ENCODE measurements at places on chromosomes 4 and X.

DNA sequence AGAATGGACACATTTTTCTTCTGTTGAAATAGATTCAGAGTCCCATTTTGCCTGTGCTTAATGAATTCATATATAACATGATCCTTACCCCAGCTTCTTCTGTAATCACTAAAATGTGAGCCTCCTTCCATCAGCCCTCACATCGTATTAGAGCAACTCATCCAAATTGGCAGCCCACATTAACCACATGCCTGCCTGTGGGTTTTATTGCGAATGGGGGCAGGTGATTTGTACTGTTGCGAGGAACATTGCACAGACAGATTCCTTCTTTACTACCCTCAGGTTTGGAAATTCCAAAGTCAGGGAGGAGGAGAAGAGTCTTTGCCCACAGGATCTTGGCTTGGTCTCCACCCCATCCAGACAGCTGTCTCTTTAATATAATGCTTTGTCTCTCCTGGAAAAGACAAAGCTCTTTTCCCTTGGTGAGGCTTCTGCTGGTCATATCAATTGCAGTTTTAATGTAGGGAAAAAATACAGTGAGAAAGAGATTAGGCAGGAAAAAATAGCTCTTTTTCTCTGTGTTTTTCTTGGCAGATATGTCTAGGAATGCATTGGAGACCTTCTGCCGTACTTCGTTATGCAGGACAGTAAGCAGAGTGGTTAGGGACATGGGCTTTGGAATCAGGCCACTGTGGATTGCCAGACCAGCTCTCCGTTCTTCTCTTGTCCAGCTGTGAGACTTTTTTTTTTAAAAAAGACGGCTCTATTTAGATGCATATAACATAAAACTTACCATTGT, 371.2 kb downstream of the AFF2 start:
- peak; percentile 17 for DNase-seq

DNA sequence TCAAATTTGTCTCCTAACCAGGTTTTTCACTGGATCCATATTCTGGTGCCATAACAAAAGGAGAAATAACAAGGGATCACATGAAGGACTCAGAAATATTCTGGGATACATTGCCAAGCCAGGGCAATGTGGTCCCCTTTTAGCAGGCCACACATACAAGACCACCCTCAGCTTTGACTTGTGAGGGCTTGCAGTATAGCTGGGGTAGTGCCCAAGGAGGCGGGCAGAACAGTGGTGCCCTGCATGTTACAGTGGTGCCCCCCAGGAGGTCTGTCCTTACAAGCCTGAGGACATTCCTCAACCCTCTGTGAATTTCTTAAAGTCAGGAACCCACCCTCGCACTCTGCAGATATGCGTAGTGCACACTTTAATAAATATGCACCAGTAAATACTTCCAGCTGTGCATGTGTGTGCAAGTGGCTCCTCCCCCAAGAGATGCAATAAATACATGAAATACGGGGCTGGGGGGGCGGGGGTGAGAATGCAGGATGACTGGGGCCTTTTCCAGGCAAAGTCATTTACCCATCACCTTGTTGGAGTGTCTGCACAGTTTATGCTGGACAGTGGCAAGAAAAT, 34.4 kb upstream of the TBL1X start:
- no peak for DNase-seq

- no peak for DNase-seq
Observed at GRCh38 chr4:83644677-83645659, 109.1 kb downstream of the GPAT3 start.

DNA sequence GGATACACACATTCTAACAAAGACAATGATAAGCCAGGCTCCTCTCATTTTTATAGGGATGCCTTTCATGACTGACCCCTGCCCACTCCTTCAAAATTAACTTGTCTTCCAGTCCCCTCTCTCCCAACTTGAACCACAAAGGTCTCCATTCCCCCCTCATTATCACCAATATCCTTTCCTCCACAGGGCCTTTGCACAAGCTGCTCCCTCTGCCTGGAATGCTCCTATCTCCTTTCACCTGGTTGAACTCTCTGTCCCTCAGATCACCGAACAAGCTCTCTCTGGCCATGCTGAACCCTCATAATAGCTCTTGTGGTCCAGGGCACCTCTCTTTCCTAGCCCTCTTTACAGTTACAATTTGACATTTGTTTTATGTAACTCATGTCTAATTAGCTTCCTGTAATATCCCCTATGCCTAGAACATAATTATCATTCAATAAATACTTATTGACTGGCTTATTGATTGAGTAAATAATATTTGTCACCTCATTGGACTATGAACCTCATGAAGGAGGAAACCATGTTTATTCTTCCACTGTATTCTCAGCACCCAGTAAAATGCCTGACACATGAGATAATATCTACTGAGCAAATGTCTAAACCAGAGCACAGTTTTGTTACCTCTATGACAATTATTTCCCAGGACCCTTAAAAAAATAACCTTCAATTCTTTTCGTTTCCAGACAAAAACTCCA, 266.3 kb upstream of the RASGEF1B start:
- DNase-seq: no peak

DNA sequence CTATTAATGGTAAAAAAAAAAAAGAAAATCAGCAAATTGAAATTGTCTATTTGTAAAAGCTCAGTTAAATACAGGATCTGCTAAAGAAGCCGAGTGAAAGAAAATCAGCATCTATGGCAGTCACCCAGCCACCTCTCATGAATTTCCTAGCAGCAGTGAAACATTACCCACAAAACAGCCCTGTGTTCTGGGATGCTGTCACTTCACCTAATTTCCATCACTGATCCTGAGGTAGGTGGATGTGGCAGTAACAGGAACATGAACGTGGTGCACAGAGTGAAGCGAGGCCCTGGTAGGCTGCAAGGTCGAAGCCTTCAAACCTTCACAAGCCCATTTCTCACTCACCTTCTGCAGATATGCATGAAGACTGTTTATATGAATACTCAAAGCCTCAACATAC, 65.2 kb downstream of the RXFP1 start:
- peak; percentile 28 for DNase-seq

GRCh38 chr4:100889401-100889800, 371.6 kb upstream of the EMCN start:
- DNase-seq: no peak

DNA sequence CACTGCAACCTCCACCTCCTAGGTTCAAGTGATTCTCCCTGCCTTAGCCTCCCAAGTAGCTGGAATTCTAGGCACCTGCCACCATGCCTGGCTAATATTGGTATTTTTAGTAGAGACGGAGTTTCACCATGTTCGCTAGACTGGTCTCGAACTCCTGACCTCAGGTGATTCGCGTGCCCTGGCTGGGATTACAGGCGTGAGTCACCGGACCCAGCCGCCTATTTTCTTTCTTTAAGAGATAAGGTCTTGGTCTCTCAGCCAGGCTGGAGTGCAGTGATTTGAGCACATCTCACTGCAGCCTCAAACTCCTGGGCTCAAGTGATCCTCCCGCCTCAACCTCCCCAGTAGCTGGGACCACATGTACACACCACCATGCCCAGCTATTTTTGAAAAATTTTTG, 166.5 kb downstream of the DHRSX start:
- no peak for DNase-seq

- DNase-seq: no peak
Observed at GRCh38 chr4:72022553-72022952, 9.2 kb upstream of the NPFFR2 start.

GRCh38 chrX:120251471-120252011, 929 bp downstream of the ZBTB33 start:
- peak; percentile 20 for DNase-seq
